Suppressor macrophage treated with lipopolysaccharide for 1 hour (primary cell): ENCODE measurements at places on chromosomes 1 and 21.
A peak's percentile ranks its signal among the peaks of the same experiment; 100 is the strongest.

DNA sequence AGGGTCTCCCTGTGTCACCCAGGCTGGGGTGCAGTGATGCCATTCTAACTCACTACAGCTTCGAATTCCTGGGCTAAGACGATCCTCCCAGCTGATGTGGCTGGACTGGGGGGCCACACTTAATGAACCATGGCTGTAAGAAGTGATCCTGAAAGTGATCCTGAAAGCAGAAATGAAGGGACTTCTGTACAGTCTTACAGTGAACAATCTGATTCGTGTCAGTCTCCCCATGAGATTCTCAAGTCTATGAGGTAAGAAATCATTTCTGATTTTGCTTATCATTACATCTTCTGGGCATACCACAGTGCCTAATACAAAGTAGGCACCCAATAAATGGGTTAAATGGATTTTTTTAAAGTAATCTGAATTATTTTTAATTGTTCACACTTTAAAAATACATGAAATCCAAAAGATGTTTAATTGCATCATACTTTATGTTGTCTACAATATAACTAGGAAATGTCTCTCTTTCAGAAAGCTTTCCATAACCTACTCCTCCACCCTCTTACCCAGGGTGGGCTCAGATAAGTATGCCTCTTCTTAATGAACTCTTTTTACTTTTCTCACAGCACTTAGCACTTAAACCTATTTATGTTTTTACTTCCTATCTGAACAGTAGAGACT is 21.5 kb downstream of the TUT4 start:
- DNase-seq: no peak

DNA sequence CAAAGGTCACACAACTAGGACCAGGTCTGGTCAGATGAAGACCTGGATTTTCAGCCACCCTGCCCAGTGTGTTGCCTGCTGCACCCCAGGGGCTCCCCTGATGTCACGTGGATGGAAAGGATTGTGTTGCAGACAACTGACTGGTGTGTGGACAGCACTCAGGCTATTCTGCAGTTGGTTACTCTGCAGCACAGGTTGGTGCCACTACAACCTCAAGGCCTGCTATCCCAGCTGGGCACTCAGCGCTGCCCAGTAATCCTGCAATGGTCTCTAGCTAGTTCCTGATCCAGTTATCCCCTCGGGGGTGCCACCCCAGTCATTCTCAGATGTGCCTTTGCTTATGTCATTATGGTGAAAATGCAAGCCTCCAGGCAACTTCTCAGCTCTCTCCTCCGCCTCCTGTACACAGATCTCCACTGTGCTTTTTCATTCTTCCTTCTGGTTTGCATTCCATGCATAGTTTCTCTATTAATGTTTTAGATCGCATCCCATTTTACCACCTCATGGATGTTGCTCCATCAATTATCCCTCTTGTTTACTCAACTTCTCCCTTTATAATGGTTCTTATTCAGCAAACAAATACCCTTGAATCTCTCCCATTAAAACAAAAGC is 503.2 kb upstream of the CAMK1G start:
- DNase-seq: no peak

GRCh38 chr21:18228060-18228739 is 16.4 kb upstream of the CHODL start:
- no peak for DNase-seq

DNA sequence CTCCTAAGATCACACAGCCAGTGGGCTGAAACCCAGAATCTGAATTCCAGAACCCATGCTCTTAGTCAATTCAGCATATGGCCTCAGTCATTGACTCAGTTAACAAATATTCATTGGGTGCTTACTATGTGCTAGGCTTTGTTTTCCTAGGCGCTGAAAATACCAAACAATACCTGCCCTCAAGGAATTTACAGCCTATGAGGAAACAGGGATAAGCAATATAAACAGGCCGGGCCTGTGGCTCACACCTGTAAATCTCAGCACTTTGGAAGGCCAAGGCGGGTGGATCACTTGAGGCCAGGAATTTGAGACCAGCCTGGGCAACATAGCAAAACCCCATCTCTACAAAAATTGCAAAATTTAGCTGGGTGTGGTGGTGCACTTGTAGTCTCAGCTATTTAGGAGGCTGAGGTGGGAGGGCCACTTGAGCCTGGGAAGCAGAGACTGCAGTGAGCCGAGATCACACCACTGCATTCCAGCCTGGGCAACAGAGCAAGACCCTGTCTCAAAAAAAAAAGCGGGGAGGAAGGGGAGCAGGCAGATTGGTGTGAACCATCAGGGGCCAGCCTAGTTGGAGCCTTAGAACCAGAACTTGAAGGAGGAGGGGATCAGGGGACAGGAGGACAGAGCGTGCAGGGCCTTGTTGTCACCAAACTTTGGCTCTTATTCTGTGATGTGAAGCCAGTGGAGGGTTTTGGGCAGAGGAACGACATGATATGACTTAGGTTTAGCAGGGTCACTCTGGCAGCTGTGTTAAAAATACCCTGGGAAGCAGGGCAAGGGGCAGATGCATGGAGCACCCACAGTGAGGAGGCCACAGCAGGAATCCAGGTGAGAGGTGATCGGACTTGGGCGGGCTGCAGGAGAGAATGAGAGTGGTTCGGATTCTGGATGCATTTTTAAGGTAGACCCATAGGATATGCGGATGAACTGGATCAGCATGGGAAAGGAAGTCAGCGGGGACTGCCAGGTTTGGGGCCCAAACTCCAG is 5.8 kb downstream of the TINAGL1 start:
- DNase-seq: no peak

DNA sequence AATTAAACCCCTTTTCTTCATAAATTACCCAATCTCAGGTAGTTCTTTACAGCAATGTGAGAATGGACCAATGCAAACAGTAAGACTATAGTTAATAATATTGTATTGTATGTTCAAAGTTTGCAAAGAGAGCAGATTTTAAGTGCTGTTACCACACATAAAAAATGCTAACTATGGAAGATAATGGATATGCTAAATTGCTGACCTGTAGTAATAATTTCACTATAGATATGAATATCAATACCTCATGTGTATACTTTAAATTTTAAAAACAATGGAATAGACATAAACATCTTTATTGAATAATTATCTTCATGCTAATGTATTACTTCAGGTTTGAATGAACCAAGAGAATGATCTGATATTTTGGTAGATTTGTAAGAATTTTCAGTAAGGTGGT is 552.4 kb upstream of the CHRM3 start:
- DNase-seq: no peak

GRCh38 chr1:61447968-61448430 is 276.9 kb downstream of the TM2D1 start:
- no peak for DNase-seq

GRCh38 chr1:241985787-241986186 is 13.1 kb downstream of the MAP1LC3C start:
- DNase-seq: peak; percentile 57

- DNase-seq: no peak
Measured at GRCh38 chr1:118979754-118980575, 8.2 kb downstream of the TBX15 start.

DNA sequence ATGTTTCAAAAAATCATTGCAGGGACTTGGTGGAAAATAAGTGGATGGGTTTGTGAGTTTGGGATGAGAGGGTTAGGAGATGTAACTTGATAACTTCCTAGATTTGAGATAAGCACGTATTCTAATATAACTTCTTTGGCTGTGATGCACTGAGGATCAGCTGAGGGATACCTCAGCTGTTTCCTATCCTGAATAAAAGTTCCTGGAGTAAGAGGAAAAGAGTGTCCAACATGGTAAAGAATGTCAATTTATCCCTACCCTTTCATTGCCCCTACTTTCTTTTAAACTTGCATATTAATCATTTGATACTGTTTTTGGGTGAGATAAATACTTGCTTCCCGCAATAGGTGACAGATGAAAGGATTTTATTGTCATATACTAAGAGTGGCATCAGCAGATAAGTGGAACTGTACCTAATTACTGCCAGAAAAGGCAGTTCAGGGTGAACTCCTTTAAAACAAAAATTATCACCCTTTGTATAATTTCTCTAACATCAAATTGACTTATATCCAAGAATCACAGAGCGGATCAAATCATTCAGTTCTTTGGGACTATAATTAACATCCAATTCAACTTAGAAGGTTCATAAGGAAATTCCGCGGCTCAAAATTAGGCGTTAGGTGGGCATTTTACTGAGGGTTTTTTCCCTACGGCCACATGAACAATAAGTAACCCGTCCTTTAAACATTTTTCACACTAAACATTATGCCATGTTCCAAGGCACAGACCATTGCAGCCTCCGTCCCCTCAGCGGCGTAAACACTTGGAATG is 1.4 kb upstream of the SUCO start:
- no peak for DNase-seq

- DNase-seq: no peak
Measured at GRCh38 chr1:15722411-15722810, 13.6 kb upstream of the SLC25A34 start.

DNA sequence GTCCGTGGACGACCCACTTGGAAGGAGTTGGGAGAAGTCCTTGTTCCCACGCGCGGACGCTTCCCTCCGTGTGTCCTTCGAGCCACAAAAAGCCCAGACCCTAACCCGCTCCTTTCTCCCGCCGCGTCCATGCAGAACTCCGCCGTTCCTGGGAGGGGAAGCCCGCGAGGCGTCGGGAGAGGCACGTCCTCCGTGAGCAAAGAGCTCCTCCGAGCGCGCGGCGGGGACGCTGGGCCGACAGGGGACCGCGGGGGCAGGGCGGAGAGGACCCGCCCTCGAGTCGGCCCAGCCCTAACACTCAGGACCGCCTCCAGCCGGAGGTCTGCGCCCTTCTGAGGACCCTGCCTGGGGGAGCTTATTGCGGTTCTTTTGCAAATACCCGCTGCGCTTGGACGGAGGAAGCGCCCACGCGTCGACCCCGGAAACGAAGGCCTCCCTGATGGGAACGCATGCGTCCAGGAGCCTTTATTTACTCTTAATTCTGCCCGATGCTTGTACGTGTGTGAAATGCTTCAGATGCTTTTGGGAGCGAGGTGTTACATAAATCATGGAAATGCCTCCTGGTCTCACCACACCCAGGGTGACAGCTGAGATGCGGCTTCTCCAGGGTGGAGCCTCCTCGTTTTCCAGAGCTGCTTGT is 32.4 kb downstream of the PRMT2 start:
- peak; percentile 50 for DNase-seq

DNA sequence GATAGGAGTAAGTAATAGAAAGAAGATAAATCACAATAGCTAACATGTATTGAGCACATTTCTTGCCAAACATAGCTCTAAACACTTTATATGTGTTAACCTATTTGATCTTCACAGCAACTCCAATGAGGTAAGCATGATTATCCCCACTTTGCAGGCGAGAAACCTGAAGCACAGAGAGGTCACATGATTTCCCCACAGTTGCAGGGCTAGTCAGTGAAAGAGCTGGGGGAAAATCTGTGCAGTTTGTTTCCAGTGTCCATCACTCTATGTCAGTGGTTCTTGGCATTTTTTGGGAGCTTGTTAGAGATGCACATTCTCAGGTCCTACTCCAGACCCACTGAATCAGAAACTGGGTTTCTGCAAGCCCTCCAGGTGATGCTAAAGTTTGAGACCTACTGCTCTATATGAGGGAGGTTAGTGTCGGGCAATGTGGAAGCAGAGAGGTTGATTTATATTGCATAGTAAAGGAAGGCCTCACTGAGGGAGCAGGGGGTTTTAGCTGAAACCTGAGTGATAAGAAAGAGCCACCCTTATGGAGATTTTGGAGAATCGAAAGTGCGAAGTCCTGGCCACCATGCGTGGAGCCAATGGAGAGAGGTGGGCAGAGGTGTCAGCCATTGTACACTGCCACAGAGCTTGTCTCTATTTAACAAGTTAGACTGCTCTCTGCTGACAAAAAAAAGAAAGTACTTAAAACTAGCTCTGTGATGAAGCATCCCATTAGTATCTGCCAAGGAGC is 20.9 kb downstream of the MCOLN3 start:
- DNase-seq: peak; percentile 63

- DNase-seq: no peak
Measured at GRCh38 chr1:166974647-166975345, 544 bp downstream of the ILDR2 start.

- DNase-seq: no peak
Measured at GRCh38 chr1:154953611-154954038, 2.3 kb downstream of the PBXIP1 start.

DNA sequence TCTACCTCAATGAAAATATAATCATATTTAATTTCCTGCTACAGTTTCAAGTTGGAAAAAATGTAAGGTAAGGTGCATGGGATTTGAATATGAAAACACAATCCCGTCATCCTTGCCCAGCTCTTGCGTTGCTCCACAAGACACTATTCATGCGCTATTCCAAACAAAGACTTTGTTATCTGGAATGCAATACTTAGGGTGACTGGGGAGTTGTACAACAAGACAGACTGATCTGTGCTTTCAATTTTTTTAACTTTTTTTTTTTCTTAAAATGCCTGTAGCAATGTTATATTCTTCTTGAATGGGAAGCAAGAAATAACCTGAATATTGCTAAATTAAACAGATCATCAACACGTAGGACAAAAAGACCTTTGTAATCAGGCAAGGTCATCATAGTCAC is 1077.2 kb downstream of the TTLL7 start:
- DNase-seq: no peak

- DNase-seq: peak; percentile 66
Measured at GRCh38 chr1:226002667-226003501, 3.7 kb upstream of the SDE2 start.

DNA sequence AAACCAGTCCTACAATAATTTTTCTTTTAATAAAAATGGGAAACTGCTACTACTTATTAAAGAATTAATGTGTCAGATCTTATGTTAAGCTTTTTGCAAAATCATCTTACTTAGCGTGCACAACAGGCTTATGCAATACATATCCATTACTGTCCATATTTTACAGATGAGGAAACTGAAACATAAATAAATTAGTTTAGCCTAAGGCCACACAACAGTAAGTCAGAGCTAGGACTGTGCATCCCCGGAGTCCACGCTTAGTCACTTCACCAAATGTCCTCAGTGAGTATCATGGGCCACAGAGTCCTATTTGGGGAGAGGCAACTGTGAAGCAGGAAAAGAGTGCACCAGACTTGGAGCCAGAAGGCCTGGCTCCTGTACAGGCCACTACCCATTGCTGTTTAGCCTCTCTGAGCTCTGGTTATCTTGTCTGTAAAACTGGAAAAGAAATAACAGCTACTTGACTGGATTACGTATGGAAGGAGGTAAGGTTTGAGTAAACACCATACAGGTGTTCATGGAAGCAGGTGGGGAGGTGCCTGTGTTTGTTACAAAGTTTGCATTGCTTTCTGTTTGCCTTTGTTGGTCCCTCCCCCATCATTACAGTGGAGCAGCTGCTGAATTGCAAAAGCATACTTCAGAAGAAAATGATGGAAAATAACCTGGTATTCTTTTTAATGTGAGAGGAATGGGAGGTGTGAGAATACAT is 192.8 kb downstream of the FCRL5 start:
- peak; percentile 64 for DNase-seq
